ENCODE measurements at places on chromosomes 13 and 19.

DNA sequence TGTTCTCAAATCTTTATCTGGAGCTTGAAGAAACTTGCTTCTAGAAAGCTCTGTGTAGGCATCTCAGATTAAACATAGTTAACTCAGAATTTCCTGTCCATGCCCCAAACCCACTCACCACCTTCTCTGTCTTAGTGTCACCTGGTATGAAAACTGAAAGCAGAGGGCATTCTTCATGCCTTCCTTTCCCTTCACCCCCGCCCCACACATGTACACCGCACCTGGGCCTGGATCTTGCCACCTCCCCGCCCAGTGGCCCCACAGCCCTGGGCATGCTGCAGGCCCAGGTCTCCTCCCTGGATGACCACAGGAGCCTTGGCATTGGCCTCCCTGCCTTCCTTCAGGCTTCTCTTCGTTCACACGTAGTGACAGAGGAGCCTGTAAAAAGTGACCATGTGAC is 15.8 kb downstream of the CFAP97D2 start:
- no peak for DNase-seq

- no peak for DNase-seq
These were observed 243.6 kb upstream of the CSNK1A1L start for GRCh38 chr13:37348916-37349643.

DNA sequence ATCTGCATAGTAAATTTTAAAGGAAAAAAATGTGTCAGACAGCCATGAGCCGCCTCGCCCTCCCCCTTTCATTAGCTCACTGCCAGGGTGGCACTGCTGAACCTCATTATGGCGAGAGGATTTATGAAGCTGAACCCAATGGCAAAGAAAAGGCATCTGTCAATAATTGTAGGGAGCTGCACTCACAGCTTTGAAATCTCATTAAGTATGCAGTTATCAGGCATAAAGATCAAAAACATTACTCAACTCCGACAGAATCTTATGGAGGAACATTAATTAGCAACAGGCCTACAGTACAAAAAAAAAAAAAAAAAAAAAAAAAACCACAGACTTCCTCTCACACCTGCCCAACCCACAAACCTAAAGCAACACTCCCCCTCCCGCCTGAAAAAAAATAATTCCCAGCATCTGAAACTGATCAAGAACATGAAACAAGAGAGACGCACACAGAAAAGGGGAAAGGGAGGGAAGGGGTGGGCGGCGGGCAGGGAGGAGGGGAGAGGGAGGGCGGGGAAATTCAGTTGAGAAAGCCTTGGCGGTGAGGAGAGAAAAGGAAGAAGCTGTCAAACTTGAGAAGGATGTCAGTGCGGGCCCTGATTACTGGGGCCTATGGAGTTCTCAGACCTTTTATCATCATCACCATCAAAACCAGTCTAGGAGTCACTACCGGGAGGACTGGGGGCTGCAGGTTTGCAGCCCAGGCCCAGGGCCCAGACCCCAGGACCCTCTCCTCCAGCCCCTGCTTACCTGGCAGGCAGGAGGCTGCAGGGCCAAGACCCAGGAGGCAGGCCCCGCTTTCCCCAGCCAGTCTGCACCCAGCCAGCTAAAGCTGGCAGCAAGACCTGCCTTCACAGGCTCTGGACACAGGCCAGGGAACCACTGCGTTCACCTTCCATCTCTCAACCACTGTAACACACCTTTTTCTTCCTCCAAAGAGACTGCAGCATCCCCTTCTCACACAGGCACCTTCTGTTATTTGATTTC is 8.9 kb downstream of the TSHZ3 start:
- no peak for DNase-seq

DNA sequence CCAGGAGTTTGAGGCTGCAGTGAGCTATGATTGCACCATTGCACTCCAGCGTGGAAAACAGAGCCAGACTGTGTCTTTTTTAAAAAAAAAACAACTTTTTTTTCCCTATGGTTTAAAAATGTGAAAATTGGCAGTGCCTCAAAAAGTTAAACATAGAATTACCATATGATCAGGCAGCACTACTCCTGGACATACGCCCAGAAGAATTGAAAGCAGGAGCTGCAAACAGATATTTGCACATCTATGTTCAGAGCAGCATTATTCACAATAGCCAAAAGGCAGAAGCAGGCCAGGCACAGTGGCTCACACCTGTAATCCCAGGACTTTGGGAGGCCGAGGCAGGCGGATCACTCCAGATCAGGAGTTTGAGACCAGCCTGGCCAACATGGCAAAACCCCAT is 3.8 kb upstream of the RETN start:
- no peak for DNase-seq

GRCh38 chr13:44609137-44609536 is 33.0 kb upstream of the TSC22D1 start:
- no peak for DNase-seq

DNA sequence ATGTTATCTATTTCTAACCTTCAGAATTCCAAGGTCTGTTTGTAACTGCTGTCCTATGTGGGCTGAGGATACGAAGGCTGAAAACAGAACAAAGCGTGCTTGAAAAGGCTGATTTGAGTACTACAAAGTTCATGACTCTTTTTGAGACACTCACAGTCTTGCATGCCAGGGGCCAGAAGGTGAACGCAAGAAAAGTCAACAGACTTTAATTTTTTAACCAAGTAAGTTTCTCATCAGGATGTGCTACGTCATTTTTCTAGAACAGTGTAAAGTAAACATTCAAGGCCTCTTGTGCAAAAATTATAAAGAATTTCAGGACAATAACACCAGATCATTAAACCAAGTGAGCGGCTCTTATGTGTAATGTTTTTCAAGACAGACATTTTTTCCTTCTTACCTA is 163.5 kb downstream of the COG6 start:
- no peak for DNase-seq

- DNase-seq: no peak
These were observed 15.7 kb downstream of the MOB3A start for GRCh38 chr19:2080336-2080988.

All from cortex of kidney (tissue), 1 donor.